Stimulated activated CD4-positive, alpha-beta T cell treated with anti-CD3 and anti-CD28 coated beads, Interleukin-4, amount 100 ng/mL, for 24 hours (primary cell): ENCODE measurements at places on chromosomes 7 and 10.

GRCh38 chr10:1488970-1489548, 248.3 kb downstream of the ADARB2 start:
- no peak for DNase-seq

DNA sequence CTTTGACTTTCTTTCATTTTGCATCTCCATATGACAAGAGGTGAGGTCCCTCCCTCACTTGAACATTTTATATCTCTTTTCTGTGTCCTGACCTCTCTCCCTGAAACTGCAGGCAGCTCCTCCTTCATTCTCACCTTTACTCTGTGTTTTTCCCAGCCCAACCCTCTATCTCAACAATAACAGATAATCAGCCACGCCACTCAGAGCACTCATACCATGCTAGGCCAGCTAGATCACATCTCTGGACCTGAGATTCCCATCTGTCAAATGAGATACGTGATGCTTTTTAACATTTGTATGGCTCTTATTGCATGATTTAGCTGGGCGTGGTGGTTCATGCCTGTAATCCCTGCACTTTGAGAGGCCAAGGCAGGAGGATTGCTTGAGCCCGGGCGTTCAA, 63.1 kb upstream of the PDCD4 start:
- DNase-seq = no peak

- DNase-seq = no peak
Observed at GRCh38 chr7:70523249-70523988, 608.5 kb upstream of the GALNT17 start.

- no peak for DNase-seq
Observed at GRCh38 chr10:37855636-37856035, 1.8 kb downstream of the ZNF248 start.

GRCh38 chr7:4817178-4817901, 41.9 kb downstream of the AP5Z1 start:
- no peak for DNase-seq

GRCh38 chr7:4800926-4801838, 25.8 kb downstream of the AP5Z1 start:
- DNase-seq = no peak

- no peak for DNase-seq
Observed at GRCh38 chr7:494259-494687, 25.4 kb downstream of the PDGFA start.

DNA sequence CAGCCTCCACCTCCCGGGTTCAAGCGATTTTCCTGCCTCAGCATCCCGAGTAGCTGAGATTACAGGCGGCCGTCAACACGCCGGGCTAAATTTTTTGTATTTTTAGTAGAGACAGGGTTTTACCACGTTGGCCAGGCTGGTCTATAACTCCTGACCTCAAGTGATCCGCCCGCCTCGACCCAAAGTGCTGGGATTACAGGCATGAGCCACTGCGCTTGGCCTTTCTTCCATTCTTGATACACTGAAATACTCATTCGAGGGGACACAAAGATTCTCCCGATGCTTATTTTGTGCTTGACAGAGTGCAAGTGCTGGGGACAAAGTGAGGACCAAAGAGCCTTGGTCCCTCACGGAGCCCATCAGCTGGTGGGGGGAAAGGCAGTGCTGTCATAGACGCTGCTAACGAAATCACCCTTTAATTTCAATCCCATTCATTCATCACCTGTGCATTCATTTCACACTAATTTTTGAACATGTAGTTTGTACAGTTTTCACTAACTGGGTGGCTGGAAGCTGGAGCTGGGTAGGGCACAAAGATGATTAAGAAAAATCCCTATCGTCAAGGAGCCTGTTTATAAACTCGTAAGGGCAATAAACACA, 621 bp upstream of the FAM133B start:
- no peak for DNase-seq

DNA sequence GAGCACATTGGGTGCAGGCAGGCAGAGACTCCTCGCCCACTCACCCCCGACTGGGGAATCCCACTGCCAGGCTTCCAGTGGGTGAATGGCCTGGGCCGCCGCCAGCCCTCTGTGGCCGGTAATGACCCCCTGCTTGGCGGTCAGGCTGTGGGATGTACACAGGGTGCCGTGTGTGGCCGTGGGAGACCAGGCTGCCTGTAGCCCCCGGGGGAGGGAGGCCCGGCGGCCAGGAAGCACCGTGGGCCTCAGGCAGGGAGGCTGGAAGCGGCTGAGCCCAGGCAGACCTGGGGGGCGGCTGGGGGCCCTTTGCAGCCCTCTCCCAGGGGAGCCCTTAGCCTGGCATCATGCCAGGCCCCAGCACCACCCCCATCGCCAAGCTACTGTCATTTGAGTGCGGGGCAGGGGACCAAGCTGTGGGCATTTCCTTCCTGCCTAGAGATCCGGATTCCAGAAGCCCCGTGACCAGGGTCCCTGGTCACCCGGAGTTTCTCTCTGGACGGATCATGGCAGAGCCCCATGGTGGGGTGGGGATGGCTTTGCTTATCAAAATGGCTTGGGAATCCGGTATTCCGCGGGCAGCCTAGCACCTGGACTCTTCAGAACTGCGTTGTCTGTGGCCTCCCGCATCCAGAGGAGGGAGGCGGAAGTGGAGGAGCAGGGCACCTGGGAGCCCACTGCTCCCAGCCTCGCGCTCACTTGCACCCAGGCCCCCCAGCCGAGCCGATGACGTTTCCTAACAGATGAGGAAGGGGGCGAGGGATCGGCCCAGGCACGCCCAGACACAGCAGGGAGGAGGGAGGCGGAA, 1.1 kb downstream of the TTYH3 start:
- DNase-seq = peak; percentile 64

GRCh38 chr7:63117-63480, 129.3 kb upstream of the FAM20C start:
- DNase-seq = no peak

DNA sequence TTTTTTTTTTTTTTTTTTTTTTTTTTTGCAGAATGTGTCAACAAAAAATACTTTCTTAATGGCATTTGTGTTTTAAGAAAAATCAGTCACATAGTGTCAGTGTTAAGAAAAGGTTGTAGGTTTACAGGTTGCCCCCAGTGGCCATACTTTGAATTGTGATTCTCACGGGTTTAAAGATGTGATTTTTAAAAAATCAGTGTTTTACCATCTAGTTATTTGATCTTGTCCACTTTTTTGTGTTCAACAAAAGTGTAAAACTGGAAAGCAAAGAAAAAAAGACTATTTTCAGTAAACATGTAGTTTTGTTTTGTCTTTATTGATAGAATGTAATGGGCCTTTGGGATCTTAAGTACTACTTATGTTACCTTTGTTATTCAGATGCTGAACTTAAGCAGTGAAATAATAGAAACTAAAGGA, 25.7 kb downstream of the SUV39H2 start:
- peak; percentile 25 for DNase-seq

DNA sequence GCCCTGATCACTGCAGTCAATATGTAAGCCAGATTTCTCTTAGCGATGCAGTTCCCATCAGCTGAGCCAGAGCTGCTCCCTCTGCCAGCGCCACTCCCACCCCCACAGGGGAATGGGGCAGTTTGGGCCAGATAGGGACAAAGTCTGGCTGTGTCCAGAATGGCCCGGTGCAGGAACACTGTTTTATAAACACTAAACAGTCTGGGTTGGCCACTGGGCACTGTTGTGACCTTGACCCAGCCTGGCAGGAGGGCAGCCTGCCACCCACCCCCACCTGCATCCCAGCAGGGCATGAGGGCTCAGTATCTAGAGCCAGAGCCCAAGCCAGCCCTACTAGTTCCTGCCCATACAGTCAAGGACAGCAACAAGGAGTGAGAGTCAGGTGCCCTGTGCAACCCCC, 1.3 kb downstream of the OGDHL start:
- DNase-seq = no peak

GRCh38 chr7:88115258-88115796, 104.5 kb downstream of the SRI start:
- DNase-seq = no peak

DNA sequence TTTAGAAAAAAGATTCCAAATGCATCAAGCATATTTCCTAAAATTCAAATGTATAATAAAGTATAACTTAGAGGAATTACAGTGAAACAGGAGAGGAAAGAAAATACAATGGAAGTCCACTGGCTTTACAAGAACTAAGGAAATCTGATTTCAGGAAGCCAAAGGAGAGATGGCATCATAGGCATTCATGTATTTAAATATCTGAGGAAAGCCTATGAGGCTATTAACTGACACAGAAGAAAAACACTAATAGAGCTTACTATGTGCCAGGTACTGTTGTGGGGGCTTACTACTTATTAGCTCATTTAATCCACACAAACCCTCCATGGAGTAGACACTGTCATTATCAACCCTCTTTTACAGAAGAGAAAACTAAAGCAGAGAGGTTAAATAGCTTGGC, 92.2 kb downstream of the SRPK2 start:
- DNase-seq = no peak

DNA sequence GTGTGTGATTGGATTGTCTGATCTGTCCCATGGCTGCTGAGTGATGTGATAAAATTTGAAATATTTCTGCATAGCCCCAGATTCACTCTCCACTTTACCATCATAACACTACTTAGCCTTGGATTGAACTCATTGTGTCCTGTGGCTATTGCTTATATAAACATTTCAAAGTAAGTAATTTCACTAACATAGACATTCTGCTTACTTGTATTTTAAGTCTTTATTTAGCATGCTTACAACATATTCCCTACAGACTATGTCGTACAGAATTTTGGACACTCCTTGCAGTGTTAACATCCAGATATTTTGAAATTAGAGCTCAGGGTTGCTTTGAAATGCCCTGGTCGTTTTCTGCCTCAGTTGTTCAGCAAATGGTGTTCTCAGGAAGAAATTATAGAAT, 117.6 kb downstream of the LRRC4 start:
- no peak for DNase-seq

DNA sequence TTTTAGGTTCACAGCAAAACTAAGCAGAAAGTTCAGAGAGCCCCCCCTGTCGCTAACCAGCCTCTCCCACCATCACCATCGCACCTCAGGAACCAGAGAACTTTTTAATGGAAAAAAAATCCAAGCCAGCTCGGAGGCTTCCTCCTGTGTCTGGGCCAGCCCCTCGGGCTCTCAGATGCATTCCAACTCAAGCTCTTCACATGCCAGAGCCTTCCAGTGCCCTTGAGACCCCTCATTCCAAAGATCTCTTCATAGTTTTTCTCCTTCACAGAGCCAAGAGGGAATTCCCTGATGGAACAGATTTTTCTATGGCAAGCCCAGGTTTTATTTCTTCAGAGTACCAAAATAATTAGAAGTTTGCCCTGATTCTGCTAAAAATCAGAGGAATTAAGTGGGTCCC, 153.4 kb upstream of the LANCL2 start:
- no peak for DNase-seq

DNA sequence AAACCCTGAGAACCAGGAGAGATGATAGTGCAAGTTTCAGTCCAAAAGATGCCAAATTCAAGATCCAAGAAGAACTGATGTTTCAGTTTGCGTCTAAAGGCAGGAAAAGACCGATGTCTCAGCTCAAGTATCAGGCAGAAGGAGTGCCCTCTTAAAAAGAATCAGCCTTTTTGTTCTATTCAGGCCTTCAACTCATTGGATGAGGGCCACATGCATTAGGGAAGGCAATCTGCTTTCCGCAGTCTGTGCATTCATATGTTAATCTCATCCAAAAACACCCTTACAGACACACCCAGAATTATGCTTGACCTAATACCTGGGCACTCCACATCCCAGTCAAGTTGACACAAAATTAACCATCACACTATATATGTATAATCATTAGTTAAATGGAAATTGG, 45.2 kb downstream of the DNAJB9 start:
- no peak for DNase-seq

- DNase-seq = no peak
Observed at GRCh38 chr10:43267811-43268210, 946 bp upstream of the RASGEF1A start.

DNA sequence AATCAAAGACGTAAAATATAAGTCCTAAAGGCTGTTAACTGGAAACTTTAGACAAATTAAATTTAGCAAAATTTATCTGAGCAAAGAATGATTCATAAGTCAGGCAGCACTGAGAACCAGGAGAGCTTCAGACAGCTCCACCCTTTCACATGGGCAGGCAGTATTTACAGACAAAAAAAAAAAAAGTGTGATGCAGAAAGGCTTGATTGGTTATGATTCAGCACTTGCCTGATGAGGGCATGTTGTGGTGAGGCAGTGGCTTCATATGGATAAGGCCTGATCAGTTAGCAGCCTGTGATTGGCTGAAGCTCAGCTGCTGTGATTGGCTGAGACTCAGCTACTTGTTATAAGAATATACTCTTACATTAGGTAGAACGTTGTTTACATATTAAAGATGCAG, 495.4 kb upstream of the POM121L12 start:
- DNase-seq = no peak

DNA sequence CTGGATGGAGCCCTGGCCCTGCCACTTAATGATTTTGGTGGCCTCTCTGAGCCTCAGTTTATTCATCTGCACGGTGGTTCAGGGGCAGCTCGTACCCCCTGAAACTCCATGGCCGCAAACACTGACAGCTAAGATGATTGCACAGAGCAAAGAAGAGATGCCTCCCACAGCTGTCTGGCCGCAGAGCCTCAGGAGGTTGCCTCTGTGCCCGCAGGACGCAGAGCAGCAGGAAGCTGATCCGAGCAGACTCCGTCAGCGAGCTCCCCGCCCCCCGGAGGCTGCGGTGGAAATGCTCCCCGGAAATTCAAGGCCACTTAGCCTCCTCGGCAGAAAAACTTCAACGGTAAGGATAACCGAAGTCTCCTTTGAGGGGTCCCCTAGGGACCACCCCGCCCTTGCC, 30.2 kb upstream of the C10orf53 start:
- DNase-seq = no peak

- DNase-seq = no peak
Observed at GRCh38 chr7:42981601-42982000, 49.4 kb downstream of the MRPL32 start.

- DNase-seq = no peak
Observed at GRCh38 chr7:125681508-125681907, 751.9 kb upstream of the POT1 start.

- DNase-seq = no peak
Observed at GRCh38 chr7:45179666-45180065, 22.1 kb downstream of the RAMP3 start.

DNA sequence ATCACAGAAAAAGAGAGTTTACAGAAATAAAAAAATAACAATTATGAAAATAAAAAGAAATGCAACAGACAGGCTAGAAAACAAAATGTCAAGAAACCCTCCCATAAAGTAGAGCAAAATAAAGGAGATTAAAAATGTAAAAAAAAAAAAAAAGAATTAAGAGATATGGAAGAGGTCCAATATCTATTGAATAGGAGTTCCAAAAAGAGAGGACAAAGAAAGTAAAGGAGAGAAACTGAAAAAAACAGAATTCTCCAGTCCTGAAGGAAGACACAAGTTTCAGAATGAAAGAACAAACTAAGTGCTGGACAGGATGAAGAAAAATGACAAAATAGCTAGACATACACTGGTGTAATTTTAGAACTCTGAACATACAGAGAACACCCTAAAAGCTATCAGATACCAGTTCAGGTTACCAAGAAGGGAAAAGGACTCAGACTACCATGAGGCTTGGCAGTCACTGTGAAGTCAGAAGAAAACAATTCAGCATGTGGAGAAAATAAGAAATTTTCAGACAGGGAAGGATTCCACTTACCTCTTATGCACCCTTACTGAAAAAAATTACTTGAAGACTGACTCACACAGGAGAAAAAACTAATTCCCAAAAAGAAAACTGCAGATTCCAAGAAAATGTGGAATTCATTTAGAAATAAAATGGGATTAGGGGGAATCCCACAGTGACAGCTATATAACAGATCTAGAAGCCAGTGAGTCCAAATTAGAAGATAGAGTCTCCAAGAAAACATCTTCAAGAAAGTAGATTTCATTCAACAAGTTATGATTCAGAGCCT, 40.4 kb upstream of the ABLIM1 start:
- DNase-seq = no peak

- no peak for DNase-seq
Observed at GRCh38 chr7:84484502-84485079, 290.0 kb upstream of the SEMA3A start.
